ENCODE measurements at places on chromosomes 7 and 10.

GRCh38 chr7:136687693-136688322, 180.6 kb upstream of the CHRM2 start:
- DNase-seq: no peak

DNA sequence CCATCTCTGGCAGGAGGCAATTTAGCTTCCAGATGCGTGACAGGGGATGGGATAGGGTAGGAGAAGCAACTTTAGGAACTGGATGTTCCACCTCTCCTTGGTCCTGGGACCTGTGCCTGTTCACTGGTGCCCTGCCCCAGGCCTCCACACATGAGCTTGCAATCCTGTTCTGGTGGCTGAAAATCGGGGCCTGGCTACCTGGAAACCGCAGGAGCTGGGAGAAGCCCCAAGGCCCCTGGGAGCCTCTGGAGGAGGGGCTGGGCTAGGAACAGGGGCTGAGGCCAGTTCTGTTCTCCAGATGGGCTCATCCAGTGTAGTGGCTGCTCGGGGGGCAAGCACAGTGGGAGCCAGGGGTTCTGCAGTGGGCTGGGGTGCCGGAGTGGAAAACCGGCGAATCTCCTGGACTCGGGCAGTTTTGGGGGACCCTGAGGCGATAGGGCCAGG, 5.3 kb upstream of the MYOZ1 start:
- DNase-seq: no peak

DNA sequence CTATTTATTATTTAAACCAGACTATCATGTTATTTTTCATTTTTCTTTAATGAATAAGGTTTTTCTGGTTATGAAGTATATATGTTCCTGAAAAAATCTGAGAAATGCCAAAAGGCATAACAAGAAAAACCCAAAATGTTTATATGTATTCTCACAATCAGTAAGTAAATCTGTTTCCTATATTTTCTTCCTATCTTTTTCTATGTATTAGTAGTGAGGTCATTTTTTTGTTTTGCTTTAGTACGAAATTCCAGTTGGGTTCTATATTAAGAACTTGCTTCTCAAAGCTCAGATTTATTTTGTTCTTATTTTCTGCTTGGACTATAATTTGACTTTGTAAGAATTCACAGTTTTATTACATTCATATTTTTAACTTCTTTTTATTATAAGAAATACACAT, 287.5 kb upstream of the NFE2L3 start:
- no peak for DNase-seq

GRCh38 chr7:66138994-66139752, 24.5 kb downstream of the CRCP start:
- DNase-seq: no peak

GRCh38 chr7:155731380-155731779, 80.9 kb downstream of the SHH start:
- DNase-seq: no peak

- DNase-seq: no peak
Observed at GRCh38 chr7:104961821-104962220, 52.2 kb upstream of the KMT2E start.

DNA sequence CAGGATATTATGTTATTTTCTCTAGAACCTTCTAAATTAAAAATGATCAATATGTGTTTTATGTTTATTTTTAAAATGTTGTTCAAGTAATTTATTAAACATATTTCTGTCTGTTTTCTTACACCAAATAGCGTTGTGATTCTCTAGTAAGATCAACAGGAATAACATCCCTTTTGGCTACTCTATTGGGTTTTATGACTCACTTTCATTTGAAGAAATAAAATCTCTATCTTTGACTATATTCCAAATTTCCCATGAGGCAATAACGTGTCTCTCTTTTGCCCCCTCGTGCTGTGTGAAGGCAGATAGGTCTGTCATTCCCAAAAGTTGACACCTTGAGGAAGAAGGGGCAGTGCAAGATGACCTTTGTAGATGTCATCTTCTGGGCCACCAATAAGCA, 40.9 kb downstream of the ITGA8 start:
- no peak for DNase-seq

DNA sequence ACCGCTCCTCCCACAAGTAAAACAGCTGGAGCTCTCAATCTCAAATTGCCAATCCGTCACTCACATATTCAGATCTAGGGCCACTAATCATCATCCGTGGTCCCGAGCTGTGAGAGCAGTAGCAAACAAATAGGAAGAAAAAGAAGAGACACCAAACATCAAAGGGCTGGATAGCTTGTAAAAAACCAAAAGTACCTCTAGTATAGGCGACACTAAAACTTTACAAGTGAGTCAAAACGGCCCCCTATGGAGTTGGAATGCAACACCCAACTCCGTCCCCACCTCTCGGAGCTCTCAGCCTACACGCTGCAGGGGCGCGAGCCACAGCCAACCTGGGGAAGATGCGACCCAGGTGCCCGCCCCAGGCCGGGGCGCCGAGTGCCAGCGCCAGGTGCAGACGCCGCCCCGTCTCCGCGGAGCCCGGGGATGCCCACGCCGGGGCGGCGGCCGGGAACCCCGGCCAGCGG, 581 bp downstream of the FAM3C start:
- peak; percentile 43 for DNase-seq

DNA sequence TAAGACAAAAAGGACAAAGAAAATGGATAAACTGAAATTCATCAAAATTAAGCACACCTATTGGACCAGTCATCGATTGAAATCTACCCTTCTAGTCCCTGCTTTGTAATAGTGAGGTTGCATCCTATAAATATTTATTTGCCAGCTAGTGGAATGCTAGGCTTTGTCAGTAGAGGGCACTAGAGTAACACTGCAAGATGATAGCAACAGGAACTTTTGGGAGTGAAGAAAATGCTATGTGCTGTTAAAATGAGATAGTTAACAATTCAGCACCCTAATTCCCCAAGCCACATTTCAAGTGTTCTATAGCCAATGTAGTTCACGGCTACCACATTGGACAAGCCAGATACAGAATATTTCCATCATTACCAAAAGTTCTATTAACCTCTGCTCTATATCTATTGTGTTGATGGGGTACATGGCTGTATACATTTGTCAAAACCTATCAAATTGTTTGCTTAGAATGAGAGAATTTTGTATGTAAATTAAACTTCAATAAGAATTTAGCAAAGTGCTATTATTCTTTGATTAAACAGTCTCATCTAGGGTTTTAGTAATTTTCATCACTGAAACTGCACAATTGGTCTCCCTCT, 69.8 kb downstream of the LSMEM1 start:
- DNase-seq: peak; percentile 61

GRCh38 chr10:108465871-108466641, 1301.5 kb upstream of the SORCS1 start:
- DNase-seq: no peak

DNA sequence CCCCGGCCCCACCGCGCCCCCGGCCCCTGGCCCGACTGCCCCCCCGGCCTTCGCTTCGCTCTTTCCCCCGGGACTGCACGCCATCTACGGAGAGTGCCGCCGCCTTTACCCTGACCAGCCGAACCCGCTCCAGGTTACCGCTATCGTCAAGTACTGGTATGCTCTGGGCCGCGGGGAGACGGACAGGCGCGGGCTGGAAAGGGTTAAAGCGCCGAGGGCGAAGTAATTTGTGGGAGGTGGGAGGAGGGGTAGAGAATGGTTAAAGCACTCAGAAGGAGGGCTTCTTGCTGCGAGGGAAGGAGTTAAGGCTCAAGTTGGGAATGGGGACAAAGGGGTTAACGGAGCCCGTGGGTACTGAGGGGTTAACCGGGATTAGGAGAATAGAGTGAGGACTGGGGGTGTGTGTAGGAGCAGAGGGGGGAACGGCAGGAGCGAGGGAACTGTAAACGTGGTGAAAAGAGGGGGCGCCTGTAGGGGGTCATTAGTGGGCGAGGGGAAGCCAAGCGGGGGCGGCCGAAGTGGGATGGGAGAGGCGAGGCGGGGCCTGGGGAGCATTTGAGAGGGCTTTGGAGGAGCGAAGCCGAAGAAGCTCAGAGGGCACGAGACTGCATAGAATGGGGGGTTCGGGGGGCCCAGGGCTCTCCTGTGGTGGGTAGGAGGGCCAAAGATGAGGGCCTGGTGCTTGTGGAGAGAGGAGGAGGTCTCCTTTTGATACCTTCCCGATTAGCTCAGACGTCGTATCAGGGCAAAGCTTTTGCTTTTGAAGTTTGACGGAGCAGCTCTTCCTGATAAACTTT, 605 bp downstream of the SUFU start:
- peak; percentile 17 for DNase-seq

DNA sequence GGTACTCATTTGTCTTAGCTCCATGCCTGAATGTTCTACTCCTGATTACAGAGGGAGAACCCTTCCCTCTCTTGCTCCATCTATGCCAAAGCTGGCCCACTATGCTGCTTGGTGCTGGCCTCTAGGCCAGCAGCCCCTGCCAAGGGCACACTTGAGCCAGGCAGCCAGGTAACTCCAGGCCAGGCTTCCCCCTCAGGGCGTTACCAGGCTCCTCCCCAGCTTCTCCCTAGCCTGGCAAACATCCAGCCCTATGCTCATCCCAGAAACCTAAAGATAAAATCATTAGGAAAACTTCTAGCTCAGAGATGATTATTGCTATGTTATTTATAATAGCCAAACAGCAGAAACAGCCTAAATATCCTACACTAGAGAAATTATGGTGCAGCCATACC, 103.7 kb downstream of the KCNMA1 start:
- no peak for DNase-seq

GRCh38 chr7:44958645-44959344, 20.0 kb downstream of the MYO1G start:
- no peak for DNase-seq

DNA sequence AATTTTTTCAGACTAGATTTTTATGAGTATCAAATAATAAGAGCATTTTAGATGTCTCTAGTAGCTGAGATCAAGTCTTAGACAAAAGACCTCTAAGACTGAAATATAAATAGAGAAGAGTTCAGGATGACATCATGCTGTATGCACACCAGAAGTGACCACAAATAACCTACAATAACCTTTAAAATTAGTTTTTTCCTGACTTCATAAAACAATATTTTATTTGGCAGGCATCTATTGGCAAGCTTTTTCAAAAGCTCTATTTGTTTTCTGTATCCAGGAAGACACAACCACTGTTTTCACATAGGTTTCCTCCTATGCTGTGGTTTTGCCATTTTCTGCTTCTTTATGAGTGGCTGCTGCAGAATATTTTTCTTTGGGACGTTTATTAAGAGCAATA, 359.1 kb downstream of the CRPPA start:
- no peak for DNase-seq

DNA sequence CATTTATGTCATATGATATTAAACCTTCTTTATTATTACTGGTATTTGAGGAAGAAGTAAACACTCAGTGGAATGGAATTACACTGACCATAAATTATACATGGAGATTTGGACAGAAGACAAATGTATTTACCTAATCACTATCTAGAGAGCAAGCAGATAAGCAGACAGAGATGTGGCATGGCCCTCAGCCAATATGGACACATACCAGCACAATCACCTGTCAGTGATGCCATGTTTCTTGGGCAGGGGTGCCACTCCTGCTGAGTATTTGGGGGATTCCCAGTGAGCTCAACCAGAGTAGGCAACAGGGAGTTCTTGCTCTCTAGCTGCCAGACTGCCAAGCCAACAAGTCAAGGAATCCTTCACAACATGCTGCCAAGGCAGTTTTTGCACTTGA, 866.3 kb upstream of the LRRN3 start:
- DNase-seq: no peak

- DNase-seq: no peak
Observed at GRCh38 chr7:130367836-130368746, 12.2 kb upstream of the CPA1 start.

- no peak for DNase-seq
Observed at GRCh38 chr7:79952399-79952798, 182.2 kb upstream of the GNAI1 start.

DNA sequence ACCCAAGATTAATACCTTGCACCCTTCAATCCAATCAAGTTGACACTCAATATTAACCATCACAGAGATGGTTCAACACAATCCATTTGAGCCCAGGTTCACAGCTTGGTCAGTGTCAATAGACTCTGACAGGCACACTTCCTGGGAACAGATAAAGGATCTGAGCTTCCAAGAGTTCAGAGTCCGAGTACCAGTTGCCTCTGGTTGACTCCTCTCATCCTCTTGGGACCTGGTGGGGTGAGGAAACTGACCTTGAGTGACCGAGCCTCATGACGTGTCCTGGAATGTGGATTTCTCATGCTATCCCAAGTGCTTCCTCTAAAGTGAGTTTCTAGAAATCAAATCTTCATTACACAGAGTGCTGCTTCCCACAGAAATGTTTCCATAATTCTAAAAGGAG, 162.0 kb downstream of the CYP26A1 start:
- no peak for DNase-seq

DNA sequence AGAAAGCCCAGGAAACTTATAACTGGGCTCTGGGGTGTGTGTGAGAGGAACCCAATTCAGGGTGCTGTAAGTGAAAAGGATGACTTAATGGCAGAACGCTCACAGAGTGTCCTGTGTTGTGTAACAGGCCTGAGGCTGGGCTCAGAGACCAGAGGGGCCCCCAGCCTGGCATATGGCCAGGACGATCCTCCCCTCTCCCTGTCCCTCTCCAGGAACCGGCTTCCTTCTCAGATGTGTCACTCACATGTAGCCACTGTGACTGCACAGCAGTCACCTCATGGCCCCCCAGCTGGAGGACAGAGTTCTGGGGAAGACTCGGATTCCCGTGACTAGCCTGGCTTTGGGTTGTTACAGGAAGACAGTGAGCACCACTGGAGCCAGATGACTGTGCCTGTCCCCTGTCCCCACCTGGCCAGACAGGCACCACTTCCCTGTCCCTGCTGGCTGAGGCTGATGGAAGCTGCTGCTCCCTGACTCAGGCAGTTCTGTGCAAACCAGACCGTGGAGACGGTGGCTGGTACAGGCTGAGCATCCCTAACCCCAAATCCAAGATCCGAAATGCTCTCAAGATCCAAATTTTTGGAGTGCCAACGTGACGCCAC, 220.5 kb downstream of the MLLT10 start:
- DNase-seq: no peak

GRCh38 chr10:122514045-122514840, 46.3 kb upstream of the DMBT1 start:
- DNase-seq: no peak

GRCh38 chr7:8141070-8141469, 120.9 kb downstream of the ICA1 start:
- no peak for DNase-seq

DNA sequence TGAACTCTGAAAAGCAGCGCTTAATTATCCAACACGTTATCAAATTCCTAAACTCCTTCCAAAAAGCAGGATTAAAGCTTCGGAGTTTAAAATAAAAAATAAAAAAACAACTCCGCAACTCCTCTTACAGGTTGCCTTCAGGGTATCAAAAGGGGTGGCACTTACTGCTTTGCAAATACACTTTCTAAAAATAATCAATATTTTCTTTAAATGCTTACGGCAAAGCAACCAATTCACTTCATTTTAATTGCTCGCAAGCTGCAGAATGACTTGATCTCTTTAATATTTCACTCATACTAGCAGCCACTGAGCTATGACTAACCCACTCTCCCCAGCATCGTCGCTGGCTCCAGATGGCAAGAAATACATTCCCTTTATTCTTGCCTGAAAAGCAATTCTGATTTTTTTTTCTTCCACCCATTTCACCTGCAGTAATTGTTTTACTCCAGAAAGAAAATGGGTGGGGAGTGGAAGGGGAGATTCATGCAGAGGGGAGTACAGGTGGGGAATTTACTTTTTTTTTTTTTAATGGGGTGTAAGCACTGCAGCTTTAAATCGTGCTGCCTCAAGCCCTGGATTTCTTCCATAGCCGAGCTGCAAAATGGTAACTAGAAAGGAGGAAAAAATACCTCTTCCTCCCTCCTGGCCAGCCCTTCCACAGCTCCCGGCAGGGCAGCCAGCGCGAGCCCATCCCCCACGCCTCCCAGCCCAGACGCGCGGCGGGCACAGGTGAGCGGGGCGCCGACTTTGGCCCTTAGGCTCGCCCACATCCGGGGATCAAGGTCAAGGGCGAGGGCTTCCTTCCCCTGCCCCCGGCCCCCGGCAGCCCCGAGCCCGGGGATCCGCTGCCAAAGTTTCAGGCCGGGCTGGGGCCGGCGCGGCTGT, 54.2 kb upstream of the FHIP2A start:
- DNase-seq: no peak
